Mucosa of gallbladder (tissue), 1 donor: ENCODE measurements at places on chromosomes 6 and 20. TPM values are rescaled to one million over a fixed set of nuclear protein-coding genes. Genes with fewer than 3 reads are reported as not detected.
A peak's percentile ranks its signal among the peaks of the same experiment; 100 is the strongest.

DNA sequence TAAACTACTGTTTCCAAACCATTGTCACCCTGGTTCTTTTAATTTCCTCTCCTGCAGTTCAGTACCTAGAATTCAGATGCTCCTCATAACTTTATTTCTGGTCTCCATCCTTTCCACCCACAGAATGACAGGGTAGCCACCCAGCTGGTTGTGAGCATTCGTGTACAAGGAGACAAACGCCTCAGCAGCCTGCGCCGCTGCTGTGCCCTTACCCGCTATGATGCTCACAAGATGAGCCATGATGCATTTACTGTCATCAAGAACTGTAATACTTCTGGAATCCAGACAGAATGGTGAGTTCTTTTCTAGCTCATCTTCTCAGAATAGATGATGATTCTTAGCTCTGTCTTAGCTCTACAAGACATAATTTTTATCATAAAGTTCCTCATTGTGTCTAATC, 18.6 kb downstream of the GTPBP2 start:
- DNase-seq: no peak

GRCh38 chr20:16556301-16556700, 16.9 kb downstream of the KIF16B start:
- DNase-seq: no peak

GRCh38 chr6:144588697-144589325, 303.7 kb downstream of the UTRN start:
- DNase-seq: no peak

SLC44A4 gene
- total RNA-seq: 457 TPM

DNA sequence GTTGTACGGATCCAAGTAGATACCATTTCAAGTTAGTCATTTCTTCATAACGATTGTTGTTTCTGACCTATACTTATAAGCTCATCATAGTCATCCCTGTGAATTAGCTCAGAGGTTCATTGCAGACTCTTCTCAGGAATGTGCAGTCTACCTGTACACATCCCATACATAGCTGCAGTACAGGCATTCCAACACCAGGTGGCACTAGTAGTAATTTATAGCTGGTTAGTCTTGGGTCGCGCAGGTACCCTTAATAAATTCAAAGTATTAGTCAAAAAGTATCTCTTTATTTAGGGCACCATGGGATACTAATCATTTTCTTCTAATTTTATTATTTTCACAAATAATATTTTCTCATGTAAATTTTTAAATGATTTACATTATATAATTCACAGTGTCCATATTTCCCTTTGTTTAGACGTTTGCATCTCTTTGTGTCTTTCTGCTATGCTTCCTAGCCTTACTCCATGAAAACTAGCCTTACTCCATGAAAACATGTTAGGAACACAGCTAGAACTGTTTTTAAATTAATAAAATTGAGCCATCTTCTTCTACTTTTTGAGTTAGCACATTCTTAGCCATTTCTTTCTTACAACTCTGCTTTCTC, 128.6 kb upstream of the FAM83B start:
- peak; percentile 85 for DNase-seq

- DNase-seq: peak; percentile 29
Measured at GRCh38 chr6:158174514-158174913, 6.4 kb downstream of the GTF2H5 start.

GRCh38 chr6:35218456-35218855, 4.7 kb downstream of the SCUBE3 start:
- DNase-seq: no peak

SLC17A3 gene
- 0.29 TPM for total RNA-seq

DNA sequence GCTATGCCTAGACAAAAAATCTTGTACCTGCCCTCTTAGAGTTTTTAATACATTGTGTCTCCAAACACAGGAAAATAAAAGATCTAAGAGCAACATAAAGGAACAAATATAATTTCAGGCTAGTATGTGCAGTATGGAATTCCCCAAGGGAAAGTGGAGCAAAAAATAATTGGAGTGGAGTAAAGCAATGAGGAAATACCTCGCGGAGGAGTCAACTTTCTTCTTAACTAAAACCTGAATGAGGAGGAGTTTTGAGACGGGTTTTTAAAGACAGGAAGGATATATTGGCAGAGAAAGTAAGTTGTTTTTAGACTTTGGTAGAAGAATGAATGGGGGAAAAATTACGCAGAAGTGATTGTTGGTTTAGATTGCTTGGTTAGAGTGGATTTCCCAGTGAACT, 14.0 kb downstream of the HIVEP1 start:
- DNase-seq: no peak

MUC22 gene
- total RNA-seq: not detected

DNA sequence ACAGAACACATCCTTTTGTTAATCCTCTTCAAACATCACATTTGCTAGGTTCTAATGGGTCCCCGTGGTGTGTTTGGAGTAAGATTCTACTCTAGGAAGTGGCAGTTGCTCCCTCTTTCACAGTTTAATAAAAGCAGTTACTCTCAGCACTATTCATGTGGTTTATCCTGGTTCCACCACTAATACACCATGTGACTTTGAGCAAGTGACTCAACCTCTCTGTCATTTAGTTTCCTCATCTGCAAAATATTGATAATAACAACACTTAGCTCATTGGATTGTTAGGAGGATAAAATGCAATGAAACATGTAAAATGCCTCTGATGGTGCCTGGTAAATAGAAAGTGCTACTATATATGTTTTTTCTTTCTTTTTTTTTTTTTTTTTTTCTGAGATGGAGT, 488.0 kb upstream of the NOX3 start:
- no peak for DNase-seq

DNA sequence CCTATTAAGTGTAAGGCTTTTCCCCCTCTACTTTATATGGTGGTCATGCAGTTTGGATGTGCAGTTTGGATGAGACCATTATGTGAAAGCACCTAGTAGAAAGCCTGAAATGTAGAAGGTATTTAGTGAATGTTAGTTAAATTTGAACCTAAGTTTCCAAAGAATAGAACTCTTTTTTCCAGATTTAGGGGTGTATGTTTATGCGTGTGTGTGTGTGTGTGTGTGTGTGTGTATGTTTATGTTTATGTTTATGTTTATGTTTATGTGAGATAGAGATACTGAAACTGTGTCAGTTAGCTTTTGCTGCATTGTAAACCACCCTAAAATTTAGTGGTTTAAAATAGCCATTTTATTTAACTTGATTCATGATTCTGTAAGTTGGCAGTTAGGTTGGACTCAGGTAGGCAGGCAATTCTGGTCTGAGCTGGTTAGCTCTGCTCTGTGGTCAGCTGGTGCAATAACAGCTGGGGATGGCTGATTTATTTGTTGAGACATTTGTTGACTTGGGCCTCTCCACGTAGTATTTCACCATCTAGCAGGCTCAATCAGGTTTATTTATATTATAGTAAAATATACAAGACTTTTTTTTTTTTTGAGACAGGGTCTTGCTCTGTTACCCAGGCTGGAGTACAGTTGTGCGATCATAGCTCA, 54.0 kb downstream of the STK4 start:
- DNase-seq: no peak

SNX21 gene
- total RNA-seq: 34.6 TPM

NOX3 gene
- total RNA-seq: not detected

- no peak for DNase-seq
Measured at GRCh38 chr6:88143421-88144157, 22.6 kb downstream of the CNR1 start.

NMBR gene
- total RNA-seq: not detected

LY6G5B gene
- 8.1 TPM for total RNA-seq

- DNase-seq: no peak
Measured at GRCh38 chr6:111748231-111748647, 125.0 kb downstream of the FYN start.

- DNase-seq: no peak
Measured at GRCh38 chr6:4971851-4972250, 32.0 kb downstream of the RPP40 start.

ARFGAP1 gene
- total RNA-seq: 106 TPM

GRCh38 chr6:25472306-25472705, 179.7 kb upstream of the SCGN start:
- DNase-seq: no peak

DNA sequence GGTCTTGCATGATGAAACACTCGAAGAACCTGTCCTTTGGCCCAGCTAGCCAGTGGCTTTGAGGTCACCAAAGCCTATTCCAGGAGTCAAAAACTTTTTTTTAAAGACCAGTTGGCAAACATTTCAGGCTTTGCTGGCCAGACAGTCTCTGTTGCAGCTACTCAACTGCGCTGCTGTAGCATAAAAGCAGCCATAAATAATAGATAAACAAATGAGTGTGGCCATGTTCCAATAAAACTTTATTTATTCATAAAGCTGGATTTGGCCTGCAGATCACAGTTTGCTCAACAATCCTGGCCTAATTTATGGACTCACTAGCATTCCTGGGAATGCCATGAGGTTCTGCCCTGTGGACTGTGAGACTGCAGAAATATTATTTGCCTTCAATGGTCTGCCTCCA, 68.8 kb upstream of the LTV1 start:
- no peak for DNase-seq

BPIFB2 gene
- 0.17 TPM for total RNA-seq

CST2 gene
- total RNA-seq: not detected

DNA sequence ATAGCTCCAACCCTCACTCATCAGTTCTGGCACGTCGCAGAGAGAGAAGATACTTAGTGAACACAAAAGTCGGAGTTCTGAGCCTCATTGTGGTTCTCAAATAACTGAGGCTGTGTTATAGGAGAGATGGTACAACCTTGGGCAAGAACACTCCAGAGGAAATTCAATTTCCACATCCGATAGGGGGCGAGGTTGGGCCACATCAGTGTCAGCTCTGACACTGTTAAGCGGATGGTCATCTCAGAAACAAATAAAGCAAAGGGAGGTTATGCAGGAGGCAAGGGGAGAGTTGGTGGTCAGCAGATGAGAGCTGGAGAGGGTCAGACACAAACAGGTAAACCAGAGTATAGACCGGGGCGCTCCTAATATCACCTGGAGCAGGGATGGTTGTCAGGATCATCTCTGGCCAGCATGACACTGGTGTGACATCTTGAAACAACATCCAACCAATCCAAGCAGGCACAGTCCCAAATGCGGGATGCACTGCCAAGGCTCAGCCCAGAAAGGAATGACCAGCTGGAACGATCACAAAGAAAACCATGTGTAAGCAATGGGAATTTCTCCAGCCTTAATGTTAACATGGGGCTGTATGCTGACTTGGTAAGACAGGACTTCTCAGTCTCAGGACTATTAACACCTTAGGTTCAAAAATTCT, 331.8 kb downstream of the HACE1 start:
- peak; percentile 15 for DNase-seq

DNA sequence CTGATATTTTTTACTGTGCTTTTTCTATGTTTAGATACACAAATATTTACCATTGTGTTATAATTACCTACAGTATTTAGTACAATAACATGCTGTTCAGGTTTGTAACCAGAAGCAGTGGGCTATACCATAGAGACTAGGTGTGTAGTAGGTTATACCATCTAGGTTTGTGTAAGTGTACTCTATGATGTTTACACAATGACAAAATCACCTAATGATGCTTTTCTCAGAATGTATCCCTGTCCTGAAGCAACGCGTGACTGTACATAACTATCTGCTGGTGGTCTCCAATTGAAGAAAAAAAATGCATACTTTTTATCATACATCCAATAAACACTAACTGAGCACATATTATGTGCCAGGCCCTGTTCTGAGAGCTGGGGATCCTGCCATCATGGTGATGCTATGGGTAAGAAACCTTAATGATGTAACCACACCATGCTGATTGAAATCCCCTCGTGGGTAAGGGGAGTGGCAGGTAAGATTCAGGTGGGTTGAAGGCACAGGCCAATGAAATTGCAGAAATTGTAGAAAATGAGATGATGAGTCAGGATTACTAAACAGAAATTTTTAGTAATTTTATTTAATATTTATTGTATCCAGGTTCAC, 76.8 kb downstream of the FYN start:
- DNase-seq: no peak

DNA sequence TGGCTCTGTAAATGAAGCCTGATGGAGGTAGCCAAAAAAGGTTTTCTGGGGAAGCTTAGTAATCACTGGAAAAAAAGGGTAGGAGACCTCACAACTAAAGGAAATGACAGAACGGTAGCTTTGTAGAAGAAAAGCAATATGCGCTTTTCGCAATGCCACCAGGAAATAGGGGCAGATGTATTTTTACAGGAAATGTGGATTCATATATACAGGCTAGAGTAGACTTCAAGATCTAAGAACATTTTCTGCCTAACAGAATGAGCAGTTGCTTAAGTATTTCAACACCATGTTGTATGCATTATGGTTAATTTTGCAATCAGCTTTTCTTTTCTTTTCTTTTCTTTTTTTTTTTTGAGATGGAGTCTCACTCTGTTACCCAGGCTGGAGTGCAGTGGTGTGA, 219.6 kb downstream of the CD83 start:
- no peak for DNase-seq

TINAG gene
- 8.8 TPM for total RNA-seq

DNA sequence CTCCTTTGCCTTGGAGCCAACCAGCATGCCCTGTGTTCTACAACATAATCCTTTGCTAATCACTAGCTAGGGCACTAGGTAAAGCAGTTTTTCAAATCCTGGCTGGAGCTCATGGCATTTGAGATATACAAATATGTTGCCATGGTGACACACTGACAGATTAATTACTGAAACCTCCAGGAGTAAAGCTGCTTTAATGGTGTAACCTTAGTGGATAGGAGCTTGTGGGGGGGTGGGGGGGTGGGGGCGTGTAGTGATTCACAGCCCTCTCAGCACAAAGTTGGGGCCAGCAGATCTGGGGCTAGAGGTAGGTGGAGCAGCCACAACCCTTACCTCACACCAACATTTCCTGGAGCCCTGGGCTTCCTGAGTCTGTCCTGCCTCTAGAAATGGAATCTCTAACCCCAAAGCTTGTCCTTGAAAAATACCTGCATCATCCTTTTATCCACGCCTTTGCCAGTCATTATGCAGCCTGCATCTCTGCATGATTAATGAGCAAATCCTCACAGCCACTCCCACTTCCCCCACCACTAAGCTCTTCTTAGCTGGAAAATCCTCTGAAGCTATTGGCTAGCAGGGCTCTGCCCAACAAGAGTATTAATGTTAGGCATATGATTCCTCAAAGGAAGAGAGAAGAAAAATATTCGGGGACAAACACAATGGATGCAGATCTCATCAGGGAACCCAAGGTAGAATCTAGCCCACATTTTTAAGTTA, 84.5 kb upstream of the PRND start:
- no peak for DNase-seq

PAX1 gene
- total RNA-seq: not detected

GRCh38 chr6:22717915-22718314, 148.5 kb downstream of the HDGFL1 start:
- DNase-seq: no peak

- DNase-seq: no peak
Measured at GRCh38 chr20:13028001-13028400, 19.2 kb downstream of the SPTLC3 start.

DNA sequence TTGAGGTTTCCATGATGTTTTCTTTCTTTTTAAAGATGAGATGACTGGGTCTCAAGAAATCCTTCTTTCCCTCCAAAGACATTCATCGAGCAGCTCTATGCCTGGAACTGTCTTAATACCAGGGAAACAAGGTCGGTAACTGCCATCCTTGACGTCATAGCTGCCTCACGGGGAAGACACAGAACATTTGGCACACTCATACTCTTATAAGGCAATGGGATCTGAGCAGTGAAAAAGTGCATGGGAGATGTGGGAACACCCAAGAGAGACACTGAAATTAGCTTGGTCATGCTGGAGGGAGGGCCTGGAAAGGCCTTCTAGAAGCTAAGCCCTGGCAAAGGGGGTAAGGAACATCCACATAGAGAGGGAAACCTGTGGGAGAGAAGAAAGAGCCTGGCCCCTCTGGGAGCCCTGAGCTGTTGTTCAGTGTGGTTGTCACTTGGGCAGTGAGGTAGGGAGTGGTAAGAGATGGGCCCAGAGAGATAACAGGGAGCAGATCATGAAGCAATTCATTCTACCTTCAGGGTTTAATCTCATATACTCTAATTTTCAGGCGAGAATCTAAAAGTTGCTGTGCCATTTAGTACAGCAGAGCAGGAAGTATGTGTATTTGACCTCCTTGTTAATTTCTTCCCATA, 30.8 kb downstream of the CLIC5 start:
- no peak for DNase-seq
